ENCODE measurements at places on chromosomes 4 and X.

DNA sequence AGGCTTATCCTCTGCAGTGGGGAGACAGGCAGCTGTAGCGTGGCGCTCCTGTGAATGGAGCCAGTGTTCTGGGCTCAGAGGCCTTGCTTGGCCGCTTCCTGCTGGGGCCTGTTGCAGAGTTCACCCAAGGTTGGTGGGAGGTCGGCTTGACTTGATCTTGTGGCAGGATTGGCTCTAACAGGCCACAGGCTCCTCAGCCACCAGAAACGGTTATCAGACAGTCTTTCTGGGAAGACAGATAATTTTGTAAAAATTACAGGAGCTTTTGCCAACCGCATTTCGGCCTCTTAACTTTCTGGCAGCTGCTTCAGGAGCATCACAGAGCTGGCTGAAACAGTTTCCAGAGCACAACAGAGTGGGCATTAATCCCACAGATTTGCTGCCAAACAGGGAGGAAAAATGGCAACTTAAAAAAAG lies 66.4 kb downstream of the DIPK2B start:
- DNase-seq, result no peak

DNA sequence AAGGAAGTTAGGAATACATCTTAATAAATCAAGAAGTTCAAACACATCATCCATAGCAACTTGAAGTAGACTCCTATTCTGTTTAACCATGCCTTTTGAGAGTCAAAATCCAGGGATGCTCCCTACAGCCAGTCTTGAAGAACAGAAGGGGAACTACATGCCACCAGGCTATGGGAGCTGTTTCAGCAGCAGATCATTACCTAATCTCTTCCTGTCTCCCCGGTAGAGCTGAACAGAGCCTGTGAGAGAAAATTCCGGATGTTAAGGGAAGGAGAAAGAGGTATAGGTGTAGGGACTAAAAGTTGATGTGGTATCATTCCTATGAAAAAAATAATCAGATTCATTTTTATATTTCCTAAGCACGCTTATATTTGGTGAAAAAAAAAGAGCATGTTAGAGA lies 352.2 kb downstream of the SPRY1 start:
- no peak for DNase-seq

DNA sequence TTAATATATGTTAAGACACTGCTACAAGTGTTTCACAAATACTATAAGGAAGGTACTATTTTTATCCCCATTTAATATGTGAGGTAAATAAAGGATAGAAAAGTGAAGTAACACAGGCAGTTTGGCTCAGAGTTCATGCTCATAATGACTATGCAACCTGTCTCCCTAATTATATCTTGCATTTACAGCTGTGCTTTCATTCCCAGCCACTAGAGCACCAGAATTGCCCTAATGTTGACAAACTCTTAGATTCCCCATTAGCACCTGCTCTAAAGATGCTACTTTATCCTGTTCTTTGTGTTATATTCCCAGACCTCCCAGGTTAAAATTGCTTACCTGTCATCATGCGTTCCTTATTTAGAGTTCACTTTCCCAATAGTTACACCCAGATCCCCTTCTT lies 833.6 kb downstream of the CCSER1 start:
- no peak for DNase-seq

GRCh38 chr4:114349543-114350175 lies 248.9 kb upstream of the UGT8 start:
- DNase-seq, result peak; percentile 16

GRCh38 chrX:30992381-30992904 lies 79.4 kb downstream of the FTHL17 start:
- DNase-seq, result no peak

GRCh38 chrX:140608111-140608510 lies 101.4 kb upstream of the LINC00632 start:
- DNase-seq, result no peak

GRCh38 chrX:16882702-16883486 lies 12.7 kb upstream of the RBBP7 start:
- no peak for DNase-seq

DNA sequence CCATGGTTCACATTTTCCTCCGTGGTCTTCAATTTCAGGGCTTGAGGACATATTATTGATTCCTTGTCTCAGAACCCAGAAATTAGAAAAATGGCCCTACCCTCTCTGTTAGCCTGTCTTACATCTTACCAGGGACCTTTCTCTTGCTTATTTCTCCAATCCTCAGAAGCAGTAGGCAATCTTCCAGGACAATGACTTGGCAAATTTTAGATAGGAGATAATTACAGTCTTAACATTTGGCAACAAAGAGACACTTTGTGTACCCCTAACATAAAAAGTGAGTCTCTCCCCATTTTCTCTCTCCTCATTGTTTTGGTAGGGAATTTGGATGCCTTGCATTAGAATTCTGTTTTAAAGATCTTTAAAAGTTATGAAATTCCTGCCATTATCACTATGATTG lies 778.1 kb upstream of the SLIT2 start:
- no peak for DNase-seq

- peak; percentile 90 for DNase-seq
These were observed 3.1 kb upstream of the OCIAD2 start for GRCh38 chr4:48909697-48910096.

GRCh38 chrX:77436271-77436670 lies 10.9 kb upstream of the FGF16 start:
- no peak for DNase-seq

GRCh38 chrX:22134681-22135080 lies 102.6 kb downstream of the PHEX start:
- peak; percentile 49 for DNase-seq

GRCh38 chrX:75603833-75604232 lies 81.0 kb upstream of the ZDHHC15 start:
- DNase-seq, result no peak

GRCh38 chr4:81635739-81636138 lies 164.0 kb upstream of the RASGEF1B start:
- DNase-seq, result no peak

DNA sequence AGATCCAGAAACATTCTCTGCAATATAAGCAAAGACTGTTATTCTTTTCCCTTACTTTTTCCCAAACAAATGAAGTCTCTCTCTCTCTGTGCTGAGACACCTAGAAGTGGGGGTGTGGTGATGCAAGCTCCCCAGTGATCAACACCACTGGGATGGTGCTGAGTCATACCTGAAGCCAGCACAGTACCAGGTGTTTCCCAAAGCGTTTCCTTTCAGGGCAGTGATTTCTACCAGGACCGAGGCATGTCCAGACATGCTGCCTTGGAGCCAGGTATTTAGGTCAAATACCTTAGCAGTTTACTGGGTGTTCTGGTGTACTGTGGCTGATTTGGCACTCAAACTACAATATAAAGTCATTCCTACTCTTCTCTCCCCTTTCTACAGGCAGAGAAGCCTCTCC lies 726.5 kb downstream of the FAM133A start:
- DNase-seq, result no peak

GRCh38 chrX:155766321-155766720 lies 114.8 kb upstream of the VAMP7 start:
- no peak for DNase-seq

- DNase-seq, result no peak
These were observed 257.6 kb upstream of the CXXC4 start for GRCh38 chr4:104752337-104752736.

- DNase-seq, result no peak
These were observed 589 bp upstream of the NEUROG2 start for GRCh38 chr4:112516471-112517066.

- DNase-seq, result no peak
These were observed 24.2 kb downstream of the GPC4 start for GRCh38 chrX:133391111-133391510.

DNA sequence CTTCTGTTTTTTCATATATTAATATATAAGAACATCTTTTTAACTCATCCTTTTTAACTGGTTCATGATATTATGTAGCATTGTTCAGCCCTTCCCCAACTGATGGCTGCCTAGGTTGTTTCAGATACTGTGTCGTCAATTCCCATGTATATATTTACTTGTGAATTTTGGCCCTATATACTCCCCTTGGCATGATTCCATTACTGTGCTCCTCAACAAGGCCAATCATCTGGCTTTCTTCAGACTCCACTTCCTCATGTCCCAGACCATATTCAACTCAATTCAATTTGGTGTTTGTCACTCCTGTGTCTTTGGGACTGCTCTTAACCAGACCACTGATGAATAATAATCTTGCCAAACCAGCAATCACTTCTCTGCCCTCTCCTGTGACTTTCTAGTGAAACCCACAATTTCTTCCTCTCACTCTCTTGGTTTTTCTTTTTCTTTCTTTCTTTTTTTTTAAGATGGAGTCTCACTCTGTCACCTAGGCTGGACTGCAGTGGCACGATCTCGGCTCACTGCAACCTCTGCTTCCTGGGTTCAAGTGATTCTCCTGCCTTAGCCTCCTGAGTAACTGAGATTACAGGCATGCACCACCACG lies 2.7 kb upstream of the WDR45 start:
- no peak for DNase-seq

- no peak for DNase-seq
These were observed 224.2 kb downstream of the RCHY1 start for GRCh38 chr4:75289914-75290582.

GRCh38 chr4:110742143-110742542 lies 119.3 kb upstream of the PITX2 start:
- DNase-seq, result no peak

DNA sequence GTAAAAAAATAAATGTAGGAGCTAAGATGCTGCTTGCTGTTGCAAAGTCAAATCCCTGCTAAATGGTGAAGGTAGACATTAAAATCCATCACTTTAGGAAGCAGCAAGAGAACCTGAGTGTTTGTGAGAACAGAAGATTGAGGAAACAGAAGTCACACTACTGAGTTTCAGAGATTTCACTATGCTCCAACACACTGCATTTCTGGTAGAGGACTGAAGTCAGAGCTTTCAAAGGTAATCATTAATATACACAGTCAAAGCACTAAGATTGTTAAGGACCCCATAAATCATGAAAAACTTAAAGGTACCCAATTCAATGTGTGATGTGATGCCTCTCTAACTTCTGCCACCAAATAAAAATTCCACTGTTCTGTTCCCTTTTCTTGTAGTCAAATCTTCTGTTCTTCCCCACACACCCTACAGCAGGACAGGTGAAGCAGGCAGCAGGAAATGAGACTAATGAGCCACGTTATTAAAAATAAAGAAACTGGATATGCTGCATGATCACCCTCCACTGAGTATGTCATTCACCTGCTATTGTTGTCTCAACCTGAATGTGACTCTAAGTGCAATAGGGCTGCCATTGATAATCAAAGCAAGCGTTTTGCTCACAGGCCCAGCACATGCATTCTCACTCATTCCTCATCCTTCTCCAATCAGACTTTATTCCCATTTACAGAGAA lies 28.9 kb upstream of the APELA start:
- no peak for DNase-seq

DNA sequence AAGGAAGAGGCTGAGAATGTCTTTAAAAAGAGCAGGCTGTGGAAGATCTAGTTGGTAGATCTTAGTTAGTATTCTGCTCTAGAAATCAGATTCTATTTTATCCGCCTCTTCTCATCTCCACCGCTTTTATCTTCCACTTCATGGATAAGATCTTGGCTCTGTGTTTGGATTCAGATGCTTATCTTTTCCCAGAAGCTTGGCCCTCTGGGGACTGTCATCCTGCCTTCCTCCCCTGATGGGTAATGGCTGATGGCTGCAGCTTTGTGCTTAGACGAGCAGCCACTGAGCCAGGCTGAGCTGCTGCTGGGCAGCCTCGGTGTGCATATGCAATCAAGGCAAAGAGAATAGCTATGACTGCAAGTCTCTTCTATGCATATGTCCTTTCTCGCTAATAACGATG lies 23.5 kb downstream of the TRIML1 start:
- no peak for DNase-seq

GRCh38 chrX:46796574-46797191 lies 37.8 kb upstream of the SLC9A7 start:
- no peak for DNase-seq

GRCh38 chr4:43316813-43317212 lies 424.3 kb downstream of the GRXCR1 start:
- no peak for DNase-seq

DNA sequence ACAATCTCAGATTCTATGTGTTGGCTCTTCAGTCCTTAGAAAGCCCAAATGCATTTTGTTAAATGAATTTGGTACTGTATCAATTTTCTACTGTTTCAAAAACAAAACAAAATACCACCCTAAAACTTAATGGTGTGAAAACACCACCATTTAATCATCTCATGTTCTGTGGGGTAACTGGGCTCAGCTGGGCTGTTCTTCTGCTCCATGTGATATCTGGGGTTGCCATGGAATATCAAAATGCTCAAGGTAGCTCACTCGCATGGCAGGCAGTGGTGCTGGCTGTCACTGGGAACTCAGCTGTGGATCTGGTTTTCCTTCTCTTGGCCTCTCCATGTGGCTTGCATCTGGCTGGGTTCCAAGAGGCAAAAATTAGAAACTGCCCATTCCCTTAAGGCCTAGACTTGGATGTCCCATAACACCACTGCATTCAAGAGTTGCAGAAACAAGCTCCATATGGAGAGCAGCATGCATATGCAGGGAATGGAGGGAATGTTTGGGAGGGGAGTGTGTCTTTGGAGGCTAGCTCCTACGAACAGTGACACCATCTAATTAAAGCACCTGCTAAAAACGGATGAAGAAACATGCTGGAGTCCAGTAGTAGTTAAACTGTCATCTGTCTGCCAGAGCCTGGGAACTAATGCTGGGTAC lies 279.2 kb downstream of the STK32B start:
- no peak for DNase-seq

GRCh38 chr4:146398404-146398803 lies 123.3 kb downstream of the SLC10A7 start:
- no peak for DNase-seq

GRCh38 chrX:152149648-152150047 lies 11.3 kb upstream of the MAGEA10 start:
- no peak for DNase-seq

DNA sequence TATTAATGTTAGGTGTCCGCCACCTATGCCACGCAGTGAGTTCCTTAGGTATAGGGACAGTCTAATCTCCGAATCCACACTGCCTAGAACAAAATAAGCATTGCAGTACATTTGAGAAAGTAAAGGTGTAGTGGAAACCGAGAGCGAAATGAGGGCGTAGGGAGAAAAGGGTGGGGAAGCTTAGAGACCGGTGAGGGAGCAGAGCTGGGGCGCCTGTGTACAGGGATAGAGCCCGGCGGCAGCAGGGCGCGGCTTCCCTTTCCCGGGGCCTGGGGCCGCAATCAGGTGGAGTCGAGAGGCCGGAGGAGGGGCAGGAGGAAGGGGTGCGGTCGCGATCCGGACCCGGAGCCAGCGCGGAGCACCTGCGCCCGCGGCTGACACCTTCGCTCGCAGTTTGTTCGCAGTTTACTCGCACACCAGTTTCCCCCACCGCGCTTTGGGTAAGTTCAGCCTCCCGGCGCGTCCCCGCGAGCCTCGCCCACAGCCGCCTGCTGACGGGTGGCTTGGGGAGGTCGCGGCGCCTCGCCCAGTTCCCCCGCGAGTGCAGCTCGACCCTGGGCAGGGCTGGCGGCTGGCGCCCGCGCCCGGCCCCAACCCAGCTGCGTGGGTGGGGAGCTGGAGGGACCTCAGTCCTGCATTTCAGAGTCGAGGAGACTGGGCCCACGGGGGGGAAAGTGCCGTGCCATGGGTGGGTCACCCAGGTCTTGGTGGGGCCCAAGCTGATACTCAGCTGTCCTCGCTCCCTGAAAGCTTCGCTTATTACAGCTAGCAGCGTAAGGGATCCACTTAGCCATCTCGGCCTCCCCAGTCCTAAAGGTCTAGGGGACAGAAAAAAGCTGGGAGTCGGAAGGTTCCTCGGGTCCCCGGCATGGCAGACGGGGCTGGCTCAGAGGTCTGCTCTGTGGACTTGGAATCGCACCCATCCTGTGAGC lies at the start of gene ANXA3:
TSS of gene ANXA3 (plus strand) at position 351 of the 932 bp plus-strand sequence. CDS start 2,704 bp downstream, outside the sequence.
- no peak for DNase-seq

GRCh38 chr4:105145156-105145902 lies 1.3 kb upstream of the TET2 start:
- DNase-seq, result no peak

Data from AG04450 (cell line).